Hematopoietic multipotent progenitor cell treated with erythropoietin and hydrocortisone succinate and interleukin-3 and kit ligand, for 6 days (in vitro differentiated cells): ENCODE measurements at places on chromosomes 13 and 19.
A peak's percentile ranks its signal among the peaks of the same experiment; 100 is the strongest.

DNA sequence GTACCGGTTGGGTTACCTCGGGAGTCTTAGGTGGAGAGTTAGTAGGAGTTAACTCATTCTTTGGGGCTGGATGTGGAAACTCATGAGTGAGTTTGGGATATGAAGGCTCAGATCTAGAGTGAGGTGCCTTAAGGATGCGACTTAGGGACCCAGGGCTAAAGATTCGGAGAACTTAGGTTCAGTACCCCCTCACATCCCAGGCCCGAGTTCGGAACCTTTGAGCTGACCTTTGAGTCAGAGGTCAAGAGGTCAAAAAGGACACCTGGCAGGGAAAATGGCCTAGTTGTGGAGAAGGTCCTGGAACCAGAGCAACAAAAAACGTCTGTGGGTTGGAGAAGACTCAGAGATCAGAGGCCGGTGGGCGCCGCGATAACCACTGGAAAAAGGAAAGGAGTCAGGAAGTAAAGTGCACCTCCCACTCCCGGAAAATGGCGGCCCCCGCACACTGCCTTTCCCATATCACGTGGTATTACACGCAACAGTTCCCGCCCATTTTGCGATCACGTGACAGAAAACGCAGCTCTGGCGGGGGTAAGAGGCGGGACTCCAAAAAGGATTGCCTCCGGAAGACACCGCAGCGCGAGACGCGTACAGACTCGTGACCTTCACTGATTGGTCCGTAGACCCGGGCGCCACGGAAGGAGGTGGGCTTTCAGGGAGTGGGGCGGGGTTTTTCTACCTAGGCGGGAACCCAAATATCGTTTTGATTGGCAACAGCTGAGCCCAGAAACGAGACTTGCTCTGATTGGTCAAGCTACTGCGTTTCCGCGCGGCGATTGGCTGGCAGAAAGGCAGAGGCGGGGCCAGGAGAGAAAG is at the start of gene ACTMAP:
TSS of gene ACTMAP (minus strand) at position 420 of the 816 bp plus-strand sequence. CDS start 674 bp downstream, outside the sequence.
- peak; percentile 100 for DNase-seq

DNA sequence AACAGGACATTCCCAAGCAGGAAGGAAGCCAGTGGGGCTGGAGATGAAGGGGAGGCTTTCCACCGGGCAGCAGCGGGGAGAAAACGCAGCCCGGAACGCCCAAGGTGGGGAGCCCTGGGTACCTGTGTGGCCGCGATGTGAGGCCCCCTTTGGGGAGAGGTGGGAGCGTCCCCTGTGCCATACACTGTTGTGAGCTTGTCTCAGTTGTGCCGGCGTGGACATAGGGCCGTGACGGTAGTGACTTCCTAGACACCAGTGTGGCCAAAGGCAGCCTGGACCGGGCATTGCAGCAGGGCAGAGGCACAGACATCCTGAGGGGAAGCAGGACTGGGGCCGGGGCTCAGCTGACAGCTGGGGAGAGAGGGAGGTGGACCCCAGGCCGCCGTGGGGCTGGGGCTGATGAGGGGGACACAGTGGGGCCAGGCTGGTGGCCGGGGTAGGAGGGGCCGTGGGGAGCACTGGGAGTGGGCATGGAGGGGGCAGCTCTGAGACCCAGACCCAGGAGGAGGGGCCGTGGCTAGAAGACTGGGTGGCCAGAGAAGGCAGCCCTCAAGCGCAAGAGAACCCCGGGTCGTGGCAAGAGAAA is 38.5 kb upstream of the TFDP1 start:
- DNase-seq, result no peak

DNA sequence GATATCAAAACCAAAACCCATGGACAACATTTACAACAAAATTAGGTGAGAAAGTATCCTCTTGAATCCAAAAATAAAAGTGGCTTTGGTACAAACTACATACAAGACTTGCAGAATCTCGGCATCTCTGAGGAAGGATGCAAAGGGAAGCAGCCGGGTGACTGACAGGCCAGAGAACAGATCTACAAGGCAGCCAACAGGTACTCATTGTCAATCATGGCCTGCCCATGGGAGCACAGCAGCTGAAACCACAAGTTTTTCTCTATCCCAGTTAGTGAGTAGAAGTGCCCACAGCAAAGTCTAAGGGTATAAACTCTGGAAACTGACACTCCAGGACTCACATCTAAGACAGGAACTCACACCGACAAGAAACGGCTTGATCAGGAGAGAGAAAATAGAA is 74.5 kb downstream of the TBC1D4 start:
- DNase-seq, result no peak

GRCh38 chr13:69280399-69280798 is 827.2 kb upstream of the ATXN8OS start:
- DNase-seq, result no peak

- DNase-seq, result peak; percentile 84
Observed at GRCh38 chr19:48975947-48976847, 11.1 kb downstream of the FTL start.

GRCh38 chr19:4768934-4769777 is 22.4 kb upstream of the FEM1A start:
- DNase-seq, result peak; percentile 93

DNA sequence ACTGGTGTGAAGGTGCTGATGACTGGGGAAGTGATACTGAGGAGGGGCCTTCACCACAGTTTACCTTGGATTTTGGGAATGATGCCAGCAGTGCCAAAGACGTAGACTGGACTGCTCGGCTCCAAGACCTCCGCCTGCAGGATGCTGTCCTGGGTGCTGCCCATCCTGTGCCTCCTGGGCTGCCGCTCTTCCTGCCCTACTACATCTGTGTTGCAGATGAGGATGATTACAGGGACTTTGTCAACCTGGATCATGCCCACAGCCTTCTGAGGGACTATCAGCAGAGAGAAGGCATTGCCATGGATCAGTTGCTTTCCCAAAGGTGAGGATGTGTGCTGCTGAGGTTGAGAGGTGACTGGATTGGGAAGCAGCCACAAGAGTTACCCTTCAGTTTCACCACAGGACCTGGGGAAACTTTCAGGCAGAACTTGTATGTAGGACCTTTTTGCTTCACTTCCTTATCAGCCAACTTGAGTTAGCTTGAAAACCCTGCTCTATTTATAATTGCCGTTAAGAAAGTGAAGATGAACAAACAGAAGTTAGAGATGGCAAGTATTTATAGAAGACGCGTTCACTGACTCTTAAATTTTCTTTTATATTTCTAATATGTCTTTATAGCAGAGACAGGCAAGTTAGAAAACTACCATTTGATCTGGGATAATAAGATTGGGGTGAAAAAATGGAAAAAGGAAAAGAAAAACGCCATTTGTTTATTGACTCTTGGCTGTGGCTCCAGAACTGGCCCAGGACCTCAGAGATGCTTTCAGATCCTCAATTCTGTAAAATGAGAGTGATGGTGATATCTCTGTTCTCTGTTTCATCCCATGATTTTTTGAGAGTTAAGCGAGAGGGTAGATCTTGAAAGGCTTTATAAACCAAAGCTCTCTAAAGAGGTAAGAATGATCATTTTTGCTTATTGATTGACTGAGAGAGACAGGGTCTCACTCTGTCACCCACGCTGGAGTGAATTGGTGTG is 5.3 kb downstream of the PDCD2L start:
- DNase-seq, result no peak

DNA sequence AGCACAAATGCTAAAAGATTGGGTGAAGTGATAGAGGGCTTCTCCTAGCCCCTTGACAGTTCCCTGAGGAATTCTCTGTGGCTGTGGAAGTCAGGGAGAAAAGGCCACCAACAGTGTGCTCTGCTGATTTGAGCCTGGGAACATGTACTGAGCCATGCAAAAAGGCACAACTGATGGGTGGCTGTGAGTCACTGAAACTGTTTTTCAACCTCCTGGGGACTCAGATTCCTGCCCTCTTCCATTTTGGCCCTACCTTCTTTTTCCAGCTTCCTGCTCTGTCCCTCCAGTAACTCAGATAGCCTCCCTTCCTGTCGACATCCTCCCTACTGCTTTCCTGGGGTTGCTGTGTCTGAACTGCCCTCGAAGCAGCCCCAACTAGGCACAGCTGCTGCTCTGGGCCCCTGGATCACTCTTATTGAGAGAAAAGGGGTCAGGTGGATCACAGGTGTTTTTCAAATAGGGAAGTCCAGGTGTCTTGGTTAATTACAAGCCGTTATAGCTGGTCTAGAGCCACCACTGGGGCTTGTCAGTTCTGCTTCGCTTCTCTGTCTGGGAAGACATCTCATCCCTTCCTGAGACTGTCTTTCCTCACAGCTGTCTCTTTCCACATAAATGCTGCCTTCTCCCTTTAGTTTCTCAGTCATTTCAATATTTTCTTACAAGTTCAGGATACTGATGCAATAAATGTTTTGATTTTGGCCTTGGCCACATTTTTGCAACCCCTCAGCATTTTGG is 13.7 kb downstream of the FAM124A start:
- no peak for DNase-seq

DNA sequence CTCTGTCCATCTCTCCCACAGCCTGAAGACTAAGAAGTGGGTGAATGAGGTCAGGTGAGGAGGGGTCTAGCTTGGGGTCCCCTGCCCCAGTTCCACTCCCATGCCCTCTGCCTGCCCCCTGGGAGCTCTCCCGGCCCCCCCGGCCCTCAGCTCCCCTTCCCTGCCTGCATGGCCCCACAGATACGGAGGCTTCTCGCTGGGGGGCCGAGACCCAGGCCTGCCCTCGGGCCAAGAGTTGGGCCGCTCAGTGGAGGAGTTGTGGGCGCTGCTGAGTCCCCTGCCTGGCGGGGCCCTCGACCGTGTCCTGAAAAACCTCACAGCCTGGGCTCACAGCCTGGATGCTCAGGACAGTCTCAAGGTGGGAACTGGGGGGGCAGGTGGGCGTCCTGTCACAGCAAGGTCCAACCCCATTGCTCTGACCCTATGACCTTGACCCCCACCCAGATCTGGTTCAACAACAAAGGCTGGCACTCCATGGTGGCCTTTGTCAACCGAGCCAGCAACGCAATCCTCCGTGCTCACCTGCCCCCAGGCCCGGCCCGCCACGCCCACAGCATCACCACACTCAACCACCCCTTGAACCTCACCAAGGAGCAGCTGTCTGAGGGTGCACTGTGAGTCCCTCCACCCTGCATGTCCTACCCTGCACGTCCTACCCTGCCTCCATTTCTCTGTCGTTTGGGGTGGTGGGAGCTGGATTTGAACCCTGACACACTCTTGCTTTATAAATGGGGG is 10.9 kb upstream of the ARHGAP45 start:
- no peak for DNase-seq

DNA sequence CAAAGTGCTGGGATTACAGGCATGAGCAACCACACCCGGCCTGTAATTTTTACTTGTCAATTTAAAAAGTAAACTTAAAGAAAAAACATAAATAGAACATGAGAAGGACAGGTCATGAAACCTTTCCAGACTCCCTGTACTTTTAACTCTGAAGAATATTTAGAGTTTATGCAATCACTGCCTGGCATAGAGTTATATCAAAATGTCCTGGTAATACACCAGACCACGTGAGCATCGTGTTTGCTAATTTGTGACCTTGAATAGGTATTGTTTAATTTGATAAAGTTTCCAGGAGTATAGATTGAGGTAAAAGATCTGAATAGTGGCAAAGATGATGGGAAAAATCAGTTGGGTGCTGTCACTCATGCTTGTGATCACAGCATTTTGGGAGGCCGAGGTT is 81.2 kb upstream of the RNF113B start:
- DNase-seq, result no peak

DNA sequence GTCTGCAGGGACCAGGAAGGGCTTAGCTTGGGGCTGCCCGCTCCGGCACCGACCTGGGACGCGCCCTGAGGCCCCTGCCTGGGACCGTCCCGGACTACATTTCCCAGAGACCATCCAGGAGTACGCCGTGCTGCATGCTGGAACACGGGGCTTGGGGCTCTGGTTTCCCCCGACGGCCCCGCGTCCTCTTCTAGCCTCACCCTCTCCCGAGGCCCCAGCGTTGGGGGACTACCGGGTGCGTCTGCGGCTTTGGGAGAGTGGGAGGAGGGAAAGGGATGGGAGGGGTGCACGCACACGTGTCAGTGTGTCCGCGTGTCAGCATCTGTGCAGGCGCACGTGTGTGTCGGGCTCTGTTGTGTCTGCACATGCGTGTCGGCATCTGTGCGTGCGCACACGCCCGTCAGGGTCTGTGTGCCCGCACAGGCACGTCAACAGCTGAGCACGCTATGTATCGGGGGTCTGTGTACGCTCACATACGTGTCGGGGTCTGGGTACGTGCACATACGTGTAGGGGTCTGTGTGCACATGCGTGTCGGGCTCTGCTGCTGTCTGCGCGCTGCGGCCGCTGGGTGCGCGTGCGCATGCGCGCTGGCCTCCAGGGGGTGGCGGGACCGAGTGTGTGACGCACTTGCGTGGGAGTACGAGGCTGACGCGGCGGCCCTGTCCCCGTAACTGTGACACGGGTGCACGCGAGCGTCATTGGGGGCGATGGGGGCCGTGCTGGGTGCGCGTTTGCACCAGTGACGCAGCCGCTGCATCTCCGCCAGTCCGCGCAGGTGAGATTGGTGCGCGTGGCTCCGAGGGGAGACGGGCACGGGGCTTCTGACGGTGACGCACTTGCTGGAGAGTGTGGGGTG is at the start of gene ZNF331:
TSS of gene ZNF331 (plus strand) at position 625 of the 857 bp plus-strand sequence. CDS start 31,232 bp downstream, outside the sequence.
- DNase-seq, result peak; percentile 76

DNA sequence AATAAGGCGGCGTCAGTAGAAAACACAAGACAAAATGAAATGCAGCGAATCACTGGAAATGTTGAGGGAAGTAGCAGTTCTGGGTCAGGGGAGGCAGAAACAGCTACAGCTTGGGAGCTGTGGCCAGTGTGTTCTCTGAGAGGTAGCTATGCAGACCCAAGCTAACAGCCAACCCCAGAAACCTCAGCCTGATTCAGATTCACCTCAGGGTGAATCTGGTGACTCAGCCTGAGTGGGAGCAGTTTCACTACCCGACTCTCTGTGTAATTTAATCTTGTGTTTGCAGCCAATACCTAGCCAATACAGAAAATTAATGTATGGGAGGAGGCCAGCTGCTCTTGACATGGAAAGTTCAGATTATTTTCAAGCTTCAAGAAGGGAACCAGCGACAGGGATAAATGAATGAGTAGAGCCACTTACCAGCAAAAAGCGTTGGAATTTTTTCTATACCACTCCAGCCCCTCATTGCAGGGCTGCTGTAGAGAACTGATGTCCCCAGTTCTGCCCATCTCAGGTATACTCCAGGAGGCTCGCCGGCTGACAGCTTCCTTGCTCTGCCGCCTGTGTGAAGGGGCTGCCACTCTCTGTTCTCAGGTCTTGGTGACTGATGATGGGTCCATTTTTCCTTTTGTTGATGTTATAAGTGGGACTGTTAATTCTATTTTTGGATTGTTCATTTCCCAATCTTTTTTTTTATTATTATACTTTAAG is 8.9 kb downstream of the IGFL3 start:
- DNase-seq, result no peak

GRCh38 chr13:109809216-109809932 is 23.0 kb upstream of the IRS2 start:
- no peak for DNase-seq

DNA sequence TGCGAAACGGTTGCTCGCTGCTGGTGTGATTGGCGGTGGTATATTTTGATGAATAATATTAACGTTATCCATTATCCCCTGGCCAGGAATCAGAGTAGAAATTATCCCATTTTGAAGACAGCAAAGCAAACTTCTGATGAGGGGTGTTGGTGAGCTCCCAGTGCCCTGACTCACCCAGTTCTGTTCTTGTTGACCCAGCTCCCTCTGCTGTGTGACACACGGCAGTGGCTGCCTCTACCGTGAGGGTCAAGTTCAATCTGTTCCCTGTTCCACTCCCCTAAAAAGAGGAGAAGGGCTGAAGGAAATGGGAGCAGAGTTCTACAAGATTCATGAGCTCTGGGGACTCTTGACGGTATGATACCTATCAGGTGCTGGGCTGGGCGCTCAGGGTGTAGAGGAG is 2.0 kb downstream of the CAMSAP3 start:
- DNase-seq, result no peak
